NCI-H2029 treated with DMSO at 0.1 percent for 48 hours (cell line): ENCODE measurements at places on chromosomes 3 and 15.

- DNase-seq: no peak
These were observed 136.3 kb upstream of the LRRFIP2 start for GRCh38 chr3:37310666-37311050.

DNA sequence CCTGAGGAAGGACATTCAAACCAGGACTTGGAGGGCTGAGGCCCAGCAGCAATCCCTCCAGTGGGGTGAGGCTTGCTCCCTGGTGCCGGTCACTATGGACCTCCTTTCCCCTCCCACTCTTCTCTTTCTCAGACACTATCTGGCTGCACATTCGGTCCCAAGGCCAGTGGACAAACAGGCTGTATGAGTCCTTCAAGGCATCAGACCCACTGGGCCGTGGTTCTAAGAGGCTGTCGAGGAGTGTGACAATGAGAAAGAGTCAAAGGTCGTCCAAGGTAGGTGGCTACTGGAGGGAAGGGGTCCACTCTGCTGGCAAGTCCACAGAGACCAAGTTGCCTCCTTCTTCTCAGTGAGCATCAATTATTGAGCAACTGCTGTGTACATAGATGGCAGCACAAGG is 28.0 kb downstream of the NOX5 start:
- no peak for DNase-seq

GRCh38 chr3:128681369-128681829 is 30.8 kb upstream of the RPN1 start:
- peak; percentile 35 for DNase-seq

DNA sequence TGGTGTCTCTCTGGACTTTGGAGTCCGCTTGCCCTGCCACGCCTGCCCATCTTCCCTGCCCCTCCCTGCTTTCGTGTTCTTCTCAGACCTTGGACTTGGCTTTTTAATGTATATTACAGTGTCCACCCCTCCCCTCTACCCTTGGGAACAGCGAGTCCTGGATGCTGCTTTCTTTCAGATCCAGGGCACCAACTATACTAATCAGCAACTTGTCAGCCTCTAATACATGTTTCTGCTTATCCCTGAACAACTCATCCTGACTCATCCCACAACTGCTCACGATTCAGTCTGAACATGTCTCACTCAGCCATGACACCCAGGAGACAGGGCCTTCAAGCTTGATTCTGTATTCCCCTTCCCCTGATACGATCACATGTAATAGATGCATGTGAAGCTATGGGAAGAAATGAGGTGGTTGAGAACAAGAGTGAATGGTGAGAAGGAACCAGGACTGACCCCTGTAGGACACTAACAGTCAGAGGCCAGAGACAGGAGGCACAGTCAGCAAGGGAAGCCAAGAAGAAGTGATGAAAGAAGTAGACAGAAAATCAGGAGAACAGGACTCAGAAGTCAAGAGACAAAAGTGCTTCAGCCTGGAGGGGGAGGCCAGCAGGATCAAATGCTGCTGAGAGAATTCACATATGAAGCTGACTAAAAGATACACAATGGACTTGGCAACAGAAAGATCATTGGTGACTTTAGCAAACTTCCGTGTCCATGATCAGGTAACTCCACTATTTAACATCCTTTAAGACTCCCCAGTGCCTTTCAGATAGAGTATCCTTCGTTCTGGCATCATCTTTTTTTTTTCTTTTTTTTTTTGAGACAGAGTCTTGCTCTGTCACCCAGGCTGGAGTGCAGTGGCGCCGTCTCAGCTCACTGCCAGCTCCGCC is 35.4 kb downstream of the BCL2L10 start:
- DNase-seq: no peak

GRCh38 chr3:103075282-103075681 is 640.5 kb downstream of the ZPLD1 start:
- DNase-seq: no peak

GRCh38 chr15:101675796-101676582 is 23.8 kb upstream of the TM2D3 start:
- DNase-seq: no peak

DNA sequence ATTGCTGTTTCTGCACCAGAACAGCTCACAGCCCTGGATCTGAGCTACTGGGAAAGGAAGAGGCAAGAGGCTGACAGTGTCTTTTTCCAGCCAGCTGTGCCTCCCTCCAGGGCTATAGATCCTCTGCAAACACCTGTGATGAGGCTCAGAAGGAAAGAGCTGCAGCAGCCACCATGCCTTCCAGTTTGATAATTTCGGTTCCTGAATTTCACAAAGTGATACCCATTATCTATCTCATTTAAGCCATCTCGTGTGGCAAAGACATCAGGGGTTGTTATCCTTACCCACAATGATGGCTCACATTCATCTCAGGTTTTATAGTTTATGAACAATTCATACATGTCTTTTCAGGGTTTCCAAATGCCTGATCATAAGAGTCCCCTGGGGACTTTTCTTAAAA is 1.8 kb upstream of the LARP6 start:
- no peak for DNase-seq

GRCh38 chr3:50657816-50658215 is 16.9 kb upstream of the DOCK3 start:
- no peak for DNase-seq

- DNase-seq: no peak
These were observed 63.3 kb downstream of the FLNB start for GRCh38 chr3:58071480-58071971.

GRCh38 chr3:112132554-112132953 is 494 bp downstream of the GCSAM start:
- DNase-seq: no peak

GRCh38 chr3:55543181-55543614 is 56.1 kb upstream of the WNT5A start:
- no peak for DNase-seq

DNA sequence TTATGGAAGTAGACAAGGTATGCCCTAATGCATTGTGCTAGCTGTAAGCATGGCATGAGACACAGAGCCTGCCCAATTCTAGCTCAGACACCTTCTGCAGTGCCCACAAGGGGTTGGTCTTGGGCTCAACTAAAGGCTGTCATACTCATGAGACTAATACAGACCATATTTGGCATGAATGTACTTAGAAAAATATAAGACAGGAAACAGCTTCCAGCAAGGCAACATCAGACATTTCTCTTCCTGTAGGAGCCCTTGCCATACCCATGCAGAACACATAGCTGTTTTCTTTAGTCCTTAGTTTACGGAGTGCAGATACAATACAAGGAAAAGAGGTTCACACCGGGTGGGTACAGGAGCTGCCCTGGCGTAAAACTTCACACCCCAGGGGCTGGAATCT is 30.5 kb upstream of the NR1I2 start:
- no peak for DNase-seq

- no peak for DNase-seq
These were observed 42.6 kb upstream of the ATP2C1 start for GRCh38 chr3:130851277-130851676.

- no peak for DNase-seq
These were observed 642.3 kb downstream of the TBL1XR1 start for GRCh38 chr3:176554791-176555654.
